Stimulated activated CD8-positive, alpha-beta memory T cell treated with anti-CD3 and anti-CD28 coated beads, Interleukin-7, amount 100 ng/mL, for 24 hours (primary cell): ENCODE measurements at places on chromosomes 7 and 10.

DNA sequence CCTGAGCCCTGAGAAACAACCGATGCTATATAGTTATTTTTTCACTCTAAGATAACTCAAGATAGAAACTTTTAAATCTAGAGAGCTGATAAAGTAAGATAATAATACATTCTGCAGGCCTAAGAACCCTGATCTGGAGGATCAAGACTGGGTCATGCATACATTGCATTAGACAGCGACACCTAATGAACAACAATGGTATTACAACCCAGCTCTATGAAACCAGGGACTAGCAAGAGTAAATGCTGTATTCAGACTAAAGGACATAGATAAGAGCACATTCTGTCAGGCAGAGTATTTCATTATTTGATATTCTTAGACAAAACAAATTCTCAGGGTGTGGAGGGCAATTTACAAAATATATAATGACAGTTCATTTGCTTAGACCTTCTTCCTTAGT, 148.6 kb downstream of the GRK5 start:
- no peak for DNase-seq

DNA sequence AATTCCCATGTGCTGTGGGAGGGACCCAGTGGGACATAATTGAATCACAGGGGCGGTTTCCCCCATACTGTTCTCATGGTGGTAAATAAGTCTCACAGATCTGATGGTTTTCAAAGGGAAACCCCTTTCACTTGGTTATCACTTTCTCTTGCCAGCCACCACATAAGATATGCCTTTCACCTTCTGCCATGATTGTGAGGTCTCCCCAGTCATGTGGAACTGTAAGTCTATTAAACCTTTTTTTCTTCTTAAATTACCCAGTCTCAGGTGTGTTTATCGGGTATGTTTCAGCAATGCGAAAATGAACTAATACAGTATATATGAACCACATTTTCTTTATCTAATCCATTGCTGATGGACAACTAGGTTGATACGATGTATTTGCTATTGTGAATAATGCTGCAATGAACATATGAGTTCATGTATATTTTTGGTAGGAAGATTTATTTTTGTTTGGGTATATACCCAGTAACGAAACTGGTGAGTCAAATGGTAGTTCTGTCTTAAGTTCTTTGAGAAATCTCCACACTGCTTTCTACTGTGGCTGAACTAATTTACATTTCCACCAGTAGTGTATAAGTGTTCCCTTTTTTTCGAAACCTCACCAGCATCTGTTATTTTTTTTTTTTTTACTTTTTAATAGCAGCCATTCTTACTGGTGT, 70.0 kb upstream of the HGF start:
- DNase-seq = no peak

DNA sequence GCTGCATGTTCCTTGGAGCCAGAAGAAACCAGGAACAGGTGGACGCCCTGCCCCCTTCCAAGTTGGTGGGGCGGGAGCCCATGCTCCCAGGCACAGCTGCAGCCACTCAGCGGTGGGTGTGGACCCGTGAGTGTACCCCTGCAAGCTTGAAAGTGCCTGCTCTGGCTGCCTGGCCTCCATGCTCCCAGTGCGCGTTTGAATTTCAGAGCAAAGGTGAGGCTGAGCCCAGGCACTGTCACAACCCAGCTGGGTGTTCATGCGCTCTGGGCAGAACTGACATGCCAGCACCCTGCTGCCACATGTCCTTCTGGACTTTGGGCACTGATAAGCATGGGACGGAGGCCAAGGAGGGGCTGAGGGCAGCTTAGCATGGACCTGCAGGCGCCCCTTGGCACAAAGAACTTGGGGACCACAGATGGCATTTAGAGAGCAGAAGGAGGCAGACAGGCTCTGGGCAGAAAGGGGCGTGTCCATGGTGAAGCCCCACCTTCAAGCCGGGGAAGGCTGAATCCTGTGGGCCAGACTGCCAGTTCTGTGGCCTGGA, 402.0 kb upstream of the NRG3 start:
- no peak for DNase-seq

DNA sequence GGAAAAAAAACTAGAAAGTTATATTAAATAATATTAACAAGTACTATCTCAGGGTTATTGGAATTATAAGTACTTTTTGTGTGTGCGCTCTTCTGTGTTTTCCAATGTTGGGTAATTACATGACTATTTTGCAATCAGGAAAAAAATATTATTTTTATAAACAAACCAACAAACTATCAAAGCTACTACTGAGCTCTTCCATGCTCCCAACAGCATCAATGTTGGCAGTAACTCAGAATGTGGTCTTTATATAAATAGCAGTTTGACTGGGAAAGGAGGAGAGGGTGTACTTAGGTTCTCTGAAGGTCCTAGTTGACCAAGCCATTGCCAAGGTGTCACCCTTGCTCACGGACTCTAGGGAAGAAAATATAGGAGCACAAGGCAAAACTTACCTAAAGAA, 15.0 kb downstream of the MTERF1 start:
- no peak for DNase-seq

DNA sequence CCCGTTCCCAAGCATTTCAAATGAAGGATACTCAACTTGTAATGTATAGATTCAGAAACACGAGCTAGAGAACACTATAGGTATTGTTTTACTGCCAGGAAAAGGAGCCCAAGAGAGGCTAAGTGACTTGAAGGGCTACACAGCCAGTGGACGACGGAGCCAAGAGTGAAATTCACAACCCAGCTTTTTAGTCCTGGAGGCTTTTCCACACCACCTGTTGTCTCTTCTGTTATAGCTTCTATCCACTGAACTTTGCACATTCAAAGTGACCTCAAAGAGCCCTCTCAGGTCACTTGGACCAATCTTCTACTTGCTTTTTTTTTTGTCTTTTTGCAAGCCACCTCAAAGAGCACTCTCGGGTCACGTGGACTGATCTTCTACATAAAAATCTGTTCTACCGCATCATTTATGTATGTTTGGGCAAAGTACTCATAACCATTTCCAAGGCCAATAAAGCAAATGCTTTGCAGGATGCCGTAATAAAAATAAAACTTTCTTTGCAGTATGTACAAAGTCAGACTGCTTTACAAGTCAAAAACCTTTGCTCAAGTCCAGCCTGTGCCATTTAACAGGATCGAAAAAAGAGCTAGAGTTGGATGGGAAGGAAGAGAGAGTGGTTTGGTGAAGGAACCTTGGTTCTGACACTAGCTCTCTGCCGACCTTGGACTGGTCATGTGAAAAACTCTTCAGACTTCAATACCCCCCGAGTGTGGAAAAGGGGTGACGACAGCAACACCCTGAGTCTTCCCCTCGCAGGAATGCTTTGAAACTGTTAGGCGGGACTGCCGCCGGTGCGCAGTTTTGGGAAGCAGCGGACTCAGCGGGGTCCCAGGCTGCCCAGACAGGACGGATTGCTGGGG, 821 bp downstream of the SLC35B4 start:
- no peak for DNase-seq

- DNase-seq = no peak
Observed at GRCh38 chr7:85669225-85669624, 482.4 kb upstream of the SEMA3D start.

DNA sequence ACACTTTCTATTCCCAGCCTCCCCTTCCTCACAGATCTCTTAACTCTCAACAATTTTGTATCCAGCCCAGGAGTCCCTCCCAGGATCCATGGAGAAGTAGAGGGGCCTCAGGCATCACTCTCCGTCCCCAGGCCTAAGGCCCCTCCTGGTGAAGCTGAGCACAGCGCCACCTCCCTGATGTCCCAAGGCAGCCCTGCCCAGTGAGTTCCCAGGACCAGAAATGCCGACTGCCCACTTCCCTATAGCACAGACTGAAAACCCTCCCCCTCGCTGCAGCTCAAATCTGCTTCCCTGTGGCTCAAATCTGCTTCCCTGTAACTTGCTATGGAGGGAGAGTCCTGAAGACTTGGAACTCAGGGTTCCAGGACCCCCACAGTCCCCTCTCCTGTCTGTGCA, 35.6 kb downstream of the YKT6 start:
- DNase-seq = no peak

DNA sequence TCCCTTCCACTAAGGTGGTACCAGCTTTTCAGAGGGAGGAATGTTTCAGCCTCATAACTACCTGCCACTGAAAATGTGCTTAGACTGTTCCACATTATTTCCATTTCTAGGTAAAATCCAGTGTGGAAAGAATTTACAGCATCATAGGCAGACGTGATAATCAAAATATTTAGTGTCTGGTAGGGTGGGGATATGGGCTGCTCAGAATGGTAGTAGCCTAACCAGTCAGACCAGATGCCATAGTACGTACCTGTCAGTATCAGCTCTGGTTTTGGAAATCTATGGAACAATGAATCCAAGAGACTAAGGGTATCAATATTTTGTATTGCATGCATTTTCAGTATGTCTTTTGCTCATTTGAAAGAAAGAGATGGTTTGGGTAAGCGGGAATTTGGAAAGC, 76.8 kb upstream of the APBB1IP start:
- no peak for DNase-seq

DNA sequence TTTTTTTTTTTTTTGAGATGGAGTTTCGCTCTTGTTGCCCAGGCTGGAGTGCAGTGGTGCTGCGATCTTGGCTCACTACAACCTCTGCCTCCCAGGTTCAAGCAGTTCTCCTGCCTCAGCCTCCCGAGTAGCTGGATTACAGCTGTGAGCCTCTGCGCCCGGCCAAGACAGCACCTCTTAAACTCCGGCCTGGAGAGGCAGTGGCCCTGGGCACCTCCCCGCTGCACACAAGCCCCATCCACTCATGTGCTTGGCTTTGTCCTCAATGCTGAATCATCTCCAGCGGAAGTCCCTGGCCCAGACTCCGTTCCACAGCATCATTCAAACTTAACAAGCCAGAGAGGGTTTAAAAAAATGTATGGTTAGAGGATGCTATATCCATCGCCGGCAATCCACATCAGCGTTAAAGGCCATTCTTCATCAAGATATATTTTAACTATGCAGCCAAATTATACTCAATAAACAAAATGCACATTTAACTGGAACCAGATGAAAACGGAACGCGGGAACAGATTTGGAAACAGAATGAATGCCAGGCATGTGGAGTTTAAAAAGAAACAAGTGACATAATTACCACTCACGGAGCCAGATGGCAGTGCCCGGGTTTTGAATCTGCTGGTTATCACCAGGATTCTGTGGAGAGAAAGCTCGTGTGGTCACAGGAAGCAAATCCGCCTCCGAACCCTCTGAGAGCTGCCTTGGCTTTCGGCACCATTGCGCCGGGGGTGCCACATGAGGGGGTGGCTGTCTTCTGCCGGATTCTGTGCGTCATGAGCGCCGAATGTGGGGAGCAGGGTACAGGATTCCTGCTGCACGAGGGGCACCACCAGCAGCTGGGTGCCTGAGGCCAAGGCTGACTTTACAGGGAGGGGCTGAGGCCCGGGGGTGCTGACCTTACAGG, 45.6 kb upstream of the CFAP46 start:
- DNase-seq = no peak

DNA sequence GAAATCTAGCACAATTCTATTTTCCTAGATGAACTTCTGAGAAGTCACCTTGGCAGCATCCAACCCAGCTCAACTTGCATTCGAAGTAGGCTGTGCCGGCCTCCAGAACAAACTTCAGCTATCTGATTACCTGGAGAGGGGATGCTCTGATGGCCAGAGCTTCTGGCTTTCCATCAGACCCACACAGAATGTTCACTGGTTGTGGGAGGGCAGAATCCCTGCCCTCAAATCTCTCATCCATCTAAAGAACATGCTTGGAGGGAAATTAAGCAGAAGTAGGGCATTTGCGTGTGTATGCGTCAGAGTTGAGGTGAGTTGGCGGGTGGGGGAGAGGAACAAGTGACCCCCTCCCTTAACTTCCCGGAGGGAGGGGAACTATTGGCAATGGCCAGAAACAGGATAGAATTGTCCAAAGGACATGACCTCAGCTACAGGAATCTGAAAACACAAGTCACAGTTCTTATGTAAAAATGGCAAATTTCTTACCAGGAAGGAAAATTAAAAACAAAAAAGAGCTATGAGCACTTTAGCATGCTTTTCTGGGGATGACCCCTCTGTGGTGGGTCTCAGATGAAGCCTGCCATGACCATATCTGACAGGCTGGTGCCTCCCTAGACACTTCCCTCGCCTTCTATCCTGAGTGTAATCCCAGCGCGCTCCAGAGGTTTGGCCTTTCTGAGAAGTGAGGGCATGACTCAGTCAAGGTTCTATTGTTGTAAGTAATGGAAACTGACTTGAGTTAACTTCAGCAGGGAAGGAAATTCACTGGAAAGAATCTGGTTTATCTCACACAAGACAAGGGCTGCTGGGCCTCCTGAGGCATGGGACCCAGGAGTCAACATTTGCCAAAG, 278.8 kb downstream of the RPS24 start:
- DNase-seq = no peak

DNA sequence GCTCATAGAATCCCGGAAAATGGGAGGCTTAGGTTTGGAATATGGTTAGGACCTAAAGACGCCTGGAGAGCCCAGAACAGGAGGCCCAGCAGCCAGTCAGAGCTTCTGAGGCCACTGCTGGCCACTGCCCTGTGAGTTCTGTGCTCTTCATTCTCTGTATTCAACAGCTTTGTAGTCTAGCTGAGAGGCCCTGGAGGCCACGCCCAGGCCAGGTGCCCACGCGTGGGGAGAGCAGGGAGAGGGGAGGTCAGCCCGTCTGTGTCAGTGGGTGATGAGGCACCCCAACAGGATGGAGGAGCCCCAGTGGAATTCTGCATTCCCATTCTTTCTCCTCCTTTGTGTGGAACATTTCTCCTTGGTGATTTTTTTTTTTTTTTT, 29.1 kb downstream of the IL15RA start:
- DNase-seq = no peak

DNA sequence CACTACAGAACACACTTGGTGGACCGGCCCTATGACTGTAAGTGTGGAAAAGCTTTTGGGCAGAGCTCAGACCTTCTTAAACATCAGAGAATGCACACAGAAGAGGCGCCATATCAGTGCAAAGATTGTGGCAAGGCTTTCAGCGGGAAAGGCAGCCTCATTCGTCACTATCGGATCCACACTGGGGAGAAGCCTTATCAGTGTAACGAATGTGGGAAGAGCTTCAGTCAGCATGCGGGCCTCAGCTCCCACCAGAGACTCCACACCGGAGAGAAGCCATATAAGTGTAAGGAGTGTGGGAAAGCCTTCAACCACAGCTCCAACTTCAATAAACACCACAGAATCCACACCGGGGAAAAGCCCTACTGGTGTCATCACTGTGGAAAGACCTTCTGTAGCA, 14.6 kb downstream of the ZSCAN21 start:
- DNase-seq = no peak

GRCh38 chr10:124909563-124909962, 32.4 kb upstream of the ZRANB1 start:
- no peak for DNase-seq

GRCh38 chr10:3805791-3806461, 20.9 kb upstream of the KLF6 start:
- no peak for DNase-seq
